ENCODE measurements at places on chromosomes 16 and 17. TPM values are rescaled to one million over a fixed set of nuclear protein-coding genes. Genes with fewer than 3 reads are reported as not detected.

The CCL7 gene
- not detected for total RNA-seq

The APPBP2 gene
- total RNA-seq = 65.5 TPM

The ITGB3 gene
- 1.5 TPM for total RNA-seq

The PTRH2 gene
- 22.5 TPM for total RNA-seq

The KRTAP4-3 gene
- not detected for total RNA-seq

The POLR2A gene
- total RNA-seq = 204 TPM

The KRT28 gene
- not detected for total RNA-seq

The CCDC154 gene
- 3.9 TPM for total RNA-seq

The IGF2BP1 gene
- 227 TPM for total RNA-seq

The CTF1 gene
- total RNA-seq = 10.3 TPM

The CTRL gene
- 1.4 TPM for total RNA-seq

The SEBOX gene
- not detected for total RNA-seq

The PRCD gene
- total RNA-seq = 9.9 TPM

All from mesothelial cell of epicardium (in vitro differentiated cells).